Right renal cortex interstitium (tissue), 3 donors: ENCODE measurements at places on chromosomes 6 and 20.

DNA sequence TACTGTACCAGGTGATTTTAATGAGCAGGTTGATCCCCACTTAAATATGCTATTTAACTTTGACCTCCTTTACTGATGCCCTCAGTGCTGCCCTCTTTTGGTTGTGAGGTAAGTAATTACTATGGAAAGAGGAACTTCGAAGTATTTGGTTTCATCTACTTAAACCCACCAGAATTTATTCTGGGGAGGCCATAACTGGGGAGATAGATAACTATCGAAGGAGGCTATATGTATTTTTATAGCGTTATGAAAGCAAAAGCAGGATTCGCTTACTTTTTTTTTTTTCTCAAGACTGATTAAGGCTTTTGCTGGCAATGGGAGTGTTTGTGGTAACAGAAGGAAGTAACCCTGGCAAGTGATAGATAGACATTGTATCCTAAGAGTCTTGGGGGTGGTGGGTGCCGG lies 168.9 kb upstream of the CENPW start:
- DNase-seq: no peak

- DNase-seq: no peak
Observed at GRCh38 chr6:128521282-128521632, 858 bp upstream of the PTPRK start.

DNA sequence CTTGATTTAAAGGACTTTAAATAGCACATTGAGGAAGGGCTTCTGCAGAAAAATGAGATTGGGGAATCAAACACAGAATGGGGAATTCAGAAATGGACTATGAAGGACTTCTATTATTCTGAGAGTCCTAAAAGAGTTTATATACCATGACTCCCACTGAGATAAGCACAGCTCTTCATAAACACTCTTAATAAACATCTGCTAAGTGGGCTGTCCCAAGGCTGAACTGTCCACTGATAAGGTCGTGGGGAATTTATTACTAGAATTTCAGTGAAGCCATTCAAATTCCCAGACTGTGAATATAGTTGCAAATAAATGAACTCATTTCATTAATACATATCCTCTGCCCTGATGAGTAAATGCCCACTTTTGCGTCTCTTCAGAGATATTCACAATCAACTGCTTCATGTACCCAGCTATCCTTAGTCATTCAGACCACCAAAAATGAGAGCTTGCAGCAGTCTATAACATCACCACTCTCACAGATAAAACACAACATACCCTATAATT lies 468.2 kb upstream of the RUNX2 start:
- DNase-seq: no peak

DNA sequence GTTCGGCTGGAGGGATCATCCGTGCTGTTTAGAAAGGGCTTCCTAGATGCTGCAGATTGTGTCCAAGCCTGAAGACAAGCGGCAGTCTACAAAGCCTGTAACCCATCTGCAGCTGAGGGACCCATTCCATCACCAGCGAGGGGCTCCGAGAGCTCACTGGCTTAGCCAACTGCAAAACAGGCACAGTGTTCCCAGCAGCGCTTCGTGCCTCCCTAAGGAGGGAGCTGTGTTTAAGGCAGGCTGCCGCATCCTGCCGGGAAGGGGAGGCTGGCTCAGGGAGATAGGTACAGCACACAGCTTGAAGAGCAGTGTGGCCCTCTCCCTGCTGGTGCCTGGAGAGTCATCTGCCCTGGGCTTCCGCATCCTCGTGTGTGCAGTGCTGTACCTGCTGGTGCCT lies 32.4 kb downstream of the DUSP22 start:
- DNase-seq: no peak

- no peak for DNase-seq
Observed at GRCh38 chr20:37279820-37280219, 9.6 kb upstream of the MANBAL start.

GRCh38 chr6:3259491-3259958 lies 778 bp downstream of the PSMG4 start:
- DNase-seq: no peak

- DNase-seq: no peak
Observed at GRCh38 chr6:168039301-168039700, 39.7 kb downstream of the FRMD1 start.

- DNase-seq: no peak
Observed at GRCh38 chr6:73006146-73006545, 219.2 kb downstream of the KHDC1L start.

- no peak for DNase-seq
Observed at GRCh38 chr6:164294047-164294784, 879.7 kb downstream of the QKI start.

- no peak for DNase-seq
Observed at GRCh38 chr6:2852921-2853322, 11.3 kb upstream of the SERPINB1 start.

- DNase-seq: no peak
Observed at GRCh38 chr6:84876723-84877514, 112.5 kb upstream of the TBX18 start.

DNA sequence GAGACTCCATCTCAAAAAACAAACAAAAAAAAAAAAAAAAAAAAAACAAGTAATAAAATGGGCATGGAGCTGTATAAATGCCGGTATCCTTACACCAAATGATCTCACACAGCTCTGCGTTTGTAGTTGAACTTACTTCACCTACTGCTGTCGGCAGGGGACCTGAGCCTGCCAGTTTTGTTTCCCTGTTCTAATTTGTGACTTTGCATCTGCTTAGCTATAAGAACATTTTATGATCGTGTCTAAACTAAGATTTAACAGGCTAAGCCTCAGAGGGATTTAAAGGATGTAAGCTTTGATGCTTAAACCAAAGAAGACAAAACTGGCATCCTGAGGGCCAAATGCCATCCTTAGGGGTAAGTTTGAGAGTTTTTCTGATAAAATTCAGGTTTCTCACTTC lies 58.7 kb downstream of the GCNT2 start:
- no peak for DNase-seq
